ENCODE measurements at places on chromosomes 2 and 18.
A peak's percentile ranks its signal among the peaks of the same experiment; 100 is the strongest.

- peak; percentile 52 for DNase-seq
Observed at GRCh38 chr2:42493468-42494354, at the start of gene KCNG3. KCNG3 (minus strand) TSS chr2:42493982; CDS start chr2:42493501, 481 bp downstream.

GRCh38 chr2:3627500-3628100 is 30.4 kb upstream of the ALLC start:
- no peak for DNase-seq

DNA sequence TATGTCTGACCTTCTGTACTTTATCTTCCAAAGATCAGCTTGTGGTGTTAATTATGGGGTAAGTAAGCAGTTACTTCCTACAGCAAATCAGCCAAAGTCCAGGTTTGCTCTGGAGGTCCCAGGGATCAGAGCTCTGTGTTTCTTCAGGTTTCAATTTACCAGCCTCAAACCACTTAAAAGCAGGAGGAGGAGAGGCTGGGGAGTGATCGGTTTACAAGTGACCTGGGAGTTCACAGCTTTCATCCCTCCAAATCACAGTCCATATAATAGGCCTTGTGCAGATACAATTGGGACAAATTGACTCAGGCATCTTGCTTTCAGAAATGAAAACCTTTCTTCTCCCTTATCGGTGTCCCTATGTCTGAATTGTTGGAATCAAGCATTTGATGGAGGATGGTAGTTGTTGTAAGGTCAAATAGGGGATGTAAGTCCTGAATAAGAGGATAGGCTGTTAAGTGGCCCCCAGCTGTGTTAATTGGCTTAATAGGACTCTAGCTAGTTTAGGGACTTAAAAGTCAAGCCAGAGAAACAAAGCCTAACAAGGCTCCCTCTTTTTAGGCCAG is 188.0 kb upstream of the NT5C1B start:
- DNase-seq, result no peak

DNA sequence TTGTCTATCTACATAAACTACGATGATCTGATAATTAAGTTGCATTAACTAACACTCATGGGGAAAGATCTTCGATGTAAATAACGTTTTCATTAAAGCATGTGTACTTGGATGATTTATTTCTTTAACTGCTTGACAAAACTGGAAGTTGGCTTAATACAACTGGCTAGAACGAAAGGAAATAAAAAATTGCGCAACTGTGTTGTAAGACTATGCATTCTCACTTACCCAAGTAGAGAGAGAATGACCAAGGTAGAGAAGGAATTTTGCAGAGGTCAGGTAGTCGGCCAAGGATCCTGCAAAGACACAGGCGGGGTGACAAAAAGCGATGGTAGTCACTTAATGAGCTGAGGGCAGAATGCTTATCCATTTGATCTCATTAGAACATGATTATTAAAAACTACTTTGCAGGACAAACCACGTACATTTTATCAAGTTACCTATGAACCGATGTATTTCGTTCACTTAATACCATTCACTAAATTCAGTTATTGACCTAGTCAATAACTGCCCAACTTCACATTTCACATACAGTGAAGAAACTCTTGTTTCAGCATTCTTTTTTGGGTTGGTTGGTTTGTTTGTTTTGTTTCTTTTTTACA is 900 bp downstream of the SLC40A1 start:
- DNase-seq, result no peak

- DNase-seq, result no peak
Observed at GRCh38 chr2:172693037-172693436, 42.6 kb upstream of the RAPGEF4 start.

- DNase-seq, result no peak
Observed at GRCh38 chr2:147141930-147142329, 702.9 kb upstream of the ACVR2A start.

All from progenitor cell of endocrine pancreas (in vitro differentiated cells).